ENCODE measurements at places on chromosomes 7 and 10. TPM values are rescaled to one million over a fixed set of nuclear protein-coding genes. Genes with fewer than 3 reads are reported as not detected.

DNA sequence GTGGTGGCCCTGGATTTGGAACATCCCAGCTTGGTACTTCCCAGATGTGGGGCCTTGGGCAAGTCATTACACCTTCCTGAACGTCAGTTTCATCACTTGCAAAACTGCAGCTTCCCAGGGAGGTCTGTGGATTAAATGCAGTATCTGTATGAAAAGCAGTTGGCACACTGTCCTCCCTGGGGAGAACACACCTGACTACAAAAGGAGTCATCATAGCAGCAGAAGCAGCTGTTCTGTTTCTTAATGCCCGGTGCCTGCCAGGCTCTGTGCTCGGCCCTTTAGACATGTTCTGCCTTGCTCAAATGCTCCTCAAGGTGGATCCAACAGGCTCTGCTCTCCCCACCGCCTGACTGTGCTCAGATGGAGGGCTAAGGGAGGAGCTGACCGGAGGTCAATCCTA lies 31.0 kb downstream of the CDCA7L start:
- DNase-seq, result no peak

- DNase-seq, result no peak
Observed at GRCh38 chr7:131076711-131077181, 250.9 kb upstream of the MKLN1 start.

Gene CYP3A7
- total RNA-seq, result not detected

Gene MRPS17
- total RNA-seq, result 38.2 TPM

DNA sequence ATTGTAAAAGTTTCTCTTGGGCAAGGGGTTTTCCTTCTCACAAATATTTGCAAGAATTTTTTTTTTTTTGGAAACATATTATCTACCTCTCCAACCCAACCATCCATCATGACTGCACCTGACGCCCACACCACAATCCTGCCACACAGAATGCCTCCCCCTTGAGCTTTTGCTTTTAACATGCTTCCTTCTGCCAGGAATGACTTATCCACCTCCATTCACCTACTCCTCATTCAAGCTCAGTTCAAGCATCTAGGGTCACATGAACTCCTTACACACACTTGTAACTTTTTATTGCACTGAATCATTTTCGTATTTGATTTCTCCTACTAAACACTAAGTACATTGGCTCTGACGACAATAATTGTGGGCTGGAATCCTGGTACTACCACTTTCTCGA lies 660.1 kb upstream of the AUTS2 start:
- no peak for DNase-seq

DNA sequence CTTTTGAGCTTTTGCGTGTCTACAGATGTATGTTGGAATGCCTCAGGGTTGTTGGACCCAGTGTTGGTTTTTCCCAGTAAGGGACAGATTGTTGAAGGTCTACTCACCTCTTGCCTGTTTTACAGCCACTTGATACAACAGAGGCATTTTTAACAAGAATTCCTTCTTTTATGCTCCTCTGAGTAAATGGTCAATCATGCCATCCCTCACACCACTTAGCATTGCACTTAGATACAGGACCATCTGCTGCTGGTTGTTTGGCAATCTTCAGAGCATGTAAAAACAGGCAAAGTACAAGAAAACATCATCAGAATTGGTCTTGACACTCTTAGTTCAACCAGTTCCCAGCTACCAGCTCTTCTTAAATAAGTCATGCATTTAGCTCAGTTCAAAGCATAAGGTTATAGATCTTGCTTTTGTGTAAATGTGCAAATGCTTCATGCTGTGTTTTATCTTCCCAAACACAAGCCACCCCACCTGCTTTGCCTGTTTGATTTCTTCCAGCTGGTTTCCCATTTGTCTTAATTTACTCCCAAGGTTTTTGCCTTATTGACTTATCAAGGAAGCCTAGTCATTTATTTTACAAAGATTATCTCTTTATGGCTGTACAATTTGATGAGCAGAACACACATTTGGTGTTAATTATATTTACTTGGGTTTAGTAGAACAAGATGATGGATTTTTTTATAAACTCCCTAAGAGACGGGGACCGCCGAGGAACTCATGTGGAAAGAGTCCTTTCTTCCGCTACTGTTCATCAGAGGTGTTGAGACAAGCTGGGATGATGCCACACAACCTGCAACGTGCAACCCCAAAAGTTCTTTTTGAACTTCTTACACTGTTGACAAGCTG lies 136.6 kb downstream of the AHR start:
- no peak for DNase-seq

Gene PIK3CG
- total RNA-seq, result not detected

GRCh38 chr7:101804088-101804963 lies 13.1 kb upstream of the CUX1 start:
- DNase-seq, result no peak

GRCh38 chr7:94410413-94411187 lies 15.9 kb downstream of the COL1A2 start:
- DNase-seq, result no peak

Measured in PC-9 (cell line).